Stimulated activated CD8-positive, alpha-beta memory T cell treated with anti-CD3 and anti-CD28 coated beads, Interleukin-4, amount 100 ng/mL, for 1 hour (primary cell): ENCODE measurements at places on chromosomes 12 and 14.

- DNase-seq: no peak
Measured at GRCh38 chr12:3705354-3705675, 47.6 kb downstream of the CRACR2A start.

DNA sequence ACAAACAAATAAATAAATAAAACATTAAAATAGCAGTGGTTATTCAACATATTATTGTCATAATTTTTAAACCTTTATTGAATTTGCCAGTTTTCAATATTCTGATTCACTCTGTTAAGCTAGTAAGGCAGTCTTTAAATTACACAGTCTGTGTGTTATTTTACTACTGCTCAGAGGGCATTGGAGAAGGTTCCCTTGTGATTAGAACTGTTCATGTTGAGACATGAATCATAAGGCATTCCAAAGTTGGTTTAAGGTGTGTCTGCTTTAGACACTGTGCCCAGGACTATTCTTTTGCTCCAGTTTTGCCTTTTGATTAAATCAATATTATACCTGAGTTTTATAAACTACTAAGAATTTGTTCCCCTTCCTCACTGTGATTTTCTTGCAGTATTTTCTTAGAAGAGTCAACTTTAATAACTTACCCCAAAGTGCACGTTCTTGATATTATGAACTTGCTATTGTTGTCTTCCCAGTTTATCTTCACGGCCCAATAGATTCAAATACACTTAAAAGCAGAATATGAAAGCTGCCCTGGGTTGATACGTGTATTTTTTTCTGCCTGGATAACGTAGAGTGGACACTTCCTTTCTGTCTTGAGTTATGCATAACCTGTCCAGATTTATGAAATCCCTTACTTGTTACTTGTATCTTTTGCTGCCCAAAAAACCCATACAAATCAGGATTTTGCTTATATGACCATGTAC, 105.3 kb upstream of the BCAT1 start:
- DNase-seq: no peak

DNA sequence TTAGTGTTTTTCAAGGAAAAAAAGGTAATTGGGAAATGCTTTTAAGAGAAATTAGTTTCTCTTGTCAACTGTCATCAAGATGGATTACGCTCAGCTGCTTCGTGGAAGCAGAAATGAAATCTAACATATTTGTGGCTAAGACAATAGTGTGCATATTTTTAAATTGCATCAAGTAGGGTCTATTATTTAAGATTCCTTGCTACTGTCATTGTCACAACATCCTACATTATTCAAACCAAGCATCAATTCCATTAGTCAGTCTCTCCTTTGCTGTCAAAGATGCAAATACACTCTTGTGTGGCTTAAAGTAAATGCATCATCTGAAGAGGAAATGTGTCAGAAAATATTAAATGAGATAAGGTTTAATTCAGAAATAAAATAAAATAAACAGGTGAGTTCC, 1277.6 kb upstream of the SEL1L start:
- DNase-seq: no peak

GRCh38 chr14:90540437-90540836, 143.6 kb downstream of the CALM1 start:
- DNase-seq: no peak

- DNase-seq: no peak
Measured at GRCh38 chr14:54722791-54723432, 156.0 kb downstream of the SAMD4A start.

GRCh38 chr12:65496617-65497016, 218.1 kb downstream of the MSRB3 start:
- DNase-seq: no peak

DNA sequence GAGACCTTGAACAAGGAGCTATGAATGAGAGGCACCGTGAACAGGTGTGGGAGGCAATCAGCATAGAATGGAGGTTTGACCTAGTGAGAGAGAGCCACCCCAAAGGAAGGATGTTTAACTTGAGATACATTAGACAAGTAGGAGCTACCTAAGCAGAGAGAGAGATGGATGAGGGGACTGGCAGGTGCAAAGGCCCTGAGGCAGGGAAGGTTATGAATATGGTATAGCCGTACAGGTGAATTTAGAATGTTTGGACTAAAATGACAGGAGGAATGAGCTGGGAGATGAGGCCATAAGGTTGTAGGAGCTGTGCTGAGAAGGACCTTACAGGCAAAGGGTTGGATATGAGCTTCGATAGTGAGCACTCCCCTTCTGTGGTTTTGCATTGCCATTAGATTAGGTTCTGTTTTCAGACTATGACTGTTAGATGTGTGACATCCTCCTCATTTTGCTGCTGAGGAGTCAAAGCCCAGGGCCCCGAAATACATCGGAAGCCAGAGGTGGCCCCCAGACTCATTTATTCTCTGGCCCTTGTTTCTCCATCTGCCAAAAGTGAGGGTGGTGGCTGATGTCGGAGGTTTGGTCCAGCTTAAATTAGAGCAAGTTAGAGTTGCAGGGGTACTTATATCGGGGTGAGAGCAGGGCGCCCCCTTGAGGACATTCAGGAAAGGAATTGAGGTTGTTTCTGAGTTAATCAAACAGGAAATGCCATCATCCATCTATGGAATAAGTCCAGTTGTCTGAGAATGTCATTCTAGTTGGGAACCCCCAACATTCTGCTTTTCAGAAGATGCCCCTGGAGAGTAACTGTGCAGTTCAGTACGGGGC, 29.4 kb downstream of the SLC24A4 start:
- DNase-seq: no peak

GRCh38 chr14:57760896-57761295, 105.0 kb downstream of the SLC35F4 start:
- no peak for DNase-seq
